ENCODE measurements at places on chromosomes 11 and 22. TPM values are rescaled to one million over a fixed set of nuclear protein-coding genes. Genes with fewer than 3 reads are reported as not detected.

The ANO1 gene
- total RNA-seq: 184 TPM

The MSANTD4 gene
- total RNA-seq: 33.7 TPM

The OR4C16 gene
- total RNA-seq: not detected

The CHCHD10 gene
- 98.1 TPM for total RNA-seq

The SAA4 gene
- total RNA-seq: not detected

The DRD4 gene
- total RNA-seq: 0.11 TPM

The EHF gene
- 29.0 TPM for total RNA-seq

The FLRT1 gene
- not detected for total RNA-seq

The SLC1A2 gene
- not detected for total RNA-seq

The P2RY6 gene
- total RNA-seq: 1.6 TPM

The CD3D gene
- total RNA-seq: not detected

The FDX1 gene
- 14.8 TPM for total RNA-seq

The FBLN1 gene
- total RNA-seq: 13.4 TPM

The FGF4 gene
- not detected for total RNA-seq

Measured in PC-3 (cell line).